ENCODE measurements at places on chromosomes 7 and 10.

GRCh38 chr7:64485623-64486022 is 77.2 kb downstream of the ZNF680 start:
- no peak for DNase-seq

DNA sequence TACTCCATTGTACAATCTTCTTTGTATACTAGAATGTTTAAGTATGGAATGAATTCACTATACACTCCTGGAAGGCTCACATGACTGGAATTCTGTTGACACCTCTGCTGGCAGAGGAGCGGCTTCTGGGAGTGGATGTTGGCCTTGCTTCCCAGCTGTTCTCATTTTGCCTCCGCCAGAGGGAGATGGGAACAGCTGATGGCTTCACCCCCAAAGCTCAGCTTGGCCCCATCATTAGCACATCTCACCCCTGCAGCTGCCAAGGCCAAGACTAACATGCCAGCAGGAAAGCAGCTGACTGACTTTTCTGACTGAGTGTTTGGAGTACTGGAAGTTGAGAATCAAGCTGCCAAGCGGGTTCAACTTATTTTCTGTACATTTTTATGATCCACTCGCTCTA is 15.1 kb downstream of the ADAM12 start:
- no peak for DNase-seq

- DNase-seq: no peak
Measured at GRCh38 chr7:4162884-4163564, 519.1 kb upstream of the FOXK1 start.

- DNase-seq: no peak
Measured at GRCh38 chr10:43665054-43665453, 16.4 kb upstream of the ZNF32 start.

DNA sequence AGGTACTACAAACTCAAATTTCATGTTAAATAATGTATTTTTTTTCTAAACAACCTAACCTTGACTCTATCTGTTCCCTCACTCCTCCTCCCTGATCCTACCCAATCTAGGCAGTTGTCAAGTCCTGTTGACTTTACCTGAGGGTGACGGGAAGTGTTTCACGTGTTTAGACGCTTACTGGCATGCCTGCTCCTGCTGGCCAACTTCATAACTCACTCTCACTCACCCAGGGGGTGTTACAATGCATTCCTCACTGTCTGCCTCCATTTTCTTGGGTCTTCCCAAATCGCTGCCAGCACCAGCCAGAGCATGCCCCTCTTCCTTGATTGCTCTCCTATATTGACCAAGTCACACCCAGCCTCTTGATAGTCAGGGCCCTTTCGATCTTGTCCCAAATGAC is 28.3 kb downstream of the CRCP start:
- DNase-seq: no peak

- no peak for DNase-seq
Measured at GRCh38 chr10:16119445-16119844, 259.1 kb upstream of the MINDY3 start.

GRCh38 chr10:72800000-72800740 is 93.4 kb upstream of the OIT3 start:
- no peak for DNase-seq

DNA sequence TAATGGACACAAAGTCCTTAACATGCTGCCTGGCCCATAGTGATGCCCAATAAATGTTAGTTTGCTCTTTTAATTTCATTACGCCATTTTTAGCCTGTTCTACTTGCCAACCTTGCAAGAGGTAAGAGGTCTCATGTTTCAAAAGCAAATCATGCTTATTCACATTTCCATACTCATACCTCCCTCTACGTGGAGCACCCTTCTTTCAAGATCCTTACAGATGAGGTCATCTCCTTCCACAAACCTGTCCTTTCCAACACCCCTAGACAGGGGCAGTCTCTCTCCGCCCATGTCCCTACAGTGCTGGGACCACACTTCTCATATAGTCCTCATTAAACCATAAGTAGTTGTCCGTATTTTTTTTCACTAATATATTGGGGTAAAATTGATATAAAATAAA is 271.3 kb downstream of the FGFR2 start:
- no peak for DNase-seq

DNA sequence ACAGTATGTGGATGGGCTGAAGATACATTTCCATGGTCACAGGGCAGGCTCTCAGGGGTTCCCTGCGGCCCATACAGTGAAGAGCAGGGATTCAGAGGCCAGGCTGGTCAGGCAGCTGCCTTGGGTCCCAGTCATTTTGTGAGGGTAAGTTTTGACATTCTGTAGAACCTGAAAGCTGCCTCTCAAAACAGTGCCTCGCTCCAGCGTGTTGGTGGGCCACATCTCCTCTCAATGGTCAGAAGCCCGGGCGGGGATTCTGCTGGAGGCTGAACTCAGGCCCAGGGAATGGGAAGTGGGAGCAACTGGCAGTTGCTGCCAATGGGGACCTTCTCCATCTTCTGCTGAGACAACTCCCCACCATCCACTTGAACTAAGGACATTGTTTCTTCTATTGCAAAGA is 190.0 kb downstream of the PTPN20 start:
- DNase-seq: no peak

DNA sequence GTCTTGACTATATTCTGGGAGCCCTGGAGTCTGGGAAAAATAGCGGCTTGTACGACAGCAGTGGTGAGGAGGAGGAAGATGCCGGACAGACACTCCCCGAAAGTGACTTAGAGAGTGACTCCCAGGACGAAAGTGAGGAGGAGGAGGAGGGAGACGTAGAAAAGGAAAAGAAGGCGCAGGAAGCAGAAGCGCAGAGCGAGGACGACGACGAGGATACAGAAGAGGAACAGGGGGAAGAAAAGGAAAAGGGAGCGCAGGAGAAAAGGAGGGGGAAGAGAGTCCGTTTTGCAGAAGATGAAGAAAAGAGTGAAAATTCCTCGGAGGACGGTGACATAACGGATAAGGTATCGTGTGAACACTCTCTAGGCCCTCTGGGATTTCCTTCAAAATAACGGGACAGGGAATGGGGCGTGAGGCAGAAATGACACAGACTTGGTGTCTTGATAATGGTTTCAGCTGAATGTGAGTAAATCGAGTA is 908 bp downstream of the NOM1 start:
- no peak for DNase-seq

- no peak for DNase-seq
Measured at GRCh38 chr10:131921184-131921583, 20.4 kb downstream of the PPP2R2D start.

GRCh38 chr10:92385831-92386230 is 94.9 kb downstream of the MARCHF5 start:
- no peak for DNase-seq

DNA sequence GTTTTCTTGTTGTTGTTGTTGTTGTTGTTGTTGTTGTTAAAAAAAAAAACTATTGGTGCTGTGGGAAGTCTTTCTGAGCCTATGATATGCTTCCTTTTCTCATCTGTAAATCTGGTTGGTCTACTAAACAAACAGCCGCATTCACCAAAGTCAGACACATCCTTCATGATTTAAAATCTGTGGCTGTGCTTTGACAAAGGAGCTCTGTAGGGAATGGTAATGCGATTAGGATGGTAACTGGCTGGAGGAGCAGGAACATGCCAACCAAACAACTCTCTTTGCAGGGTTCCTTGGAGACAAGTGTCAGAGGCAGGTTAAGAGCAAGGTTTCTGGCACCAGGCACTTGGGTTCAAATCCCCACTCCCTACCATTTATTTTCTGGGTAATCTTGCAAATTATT is 14.9 kb upstream of the SP4 start:
- no peak for DNase-seq

- no peak for DNase-seq
Measured at GRCh38 chr10:118760265-118760664, 5.5 kb upstream of the CACUL1 start.

DNA sequence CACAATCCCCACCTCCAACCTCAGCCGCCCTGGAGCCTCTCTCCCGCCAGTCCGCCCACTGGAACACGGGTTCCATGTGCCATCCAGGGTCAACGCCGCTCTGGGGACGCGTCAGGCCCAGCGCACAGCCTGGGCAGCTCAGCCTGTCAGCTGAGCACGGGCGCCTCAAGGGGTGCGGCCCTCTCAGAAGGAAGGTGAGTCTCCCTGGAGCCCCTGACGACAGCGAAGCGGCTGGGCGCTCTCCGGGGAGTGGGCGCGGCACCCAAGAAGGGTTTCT is 1.2 kb upstream of the SLC18A3 start:
- DNase-seq: no peak

DNA sequence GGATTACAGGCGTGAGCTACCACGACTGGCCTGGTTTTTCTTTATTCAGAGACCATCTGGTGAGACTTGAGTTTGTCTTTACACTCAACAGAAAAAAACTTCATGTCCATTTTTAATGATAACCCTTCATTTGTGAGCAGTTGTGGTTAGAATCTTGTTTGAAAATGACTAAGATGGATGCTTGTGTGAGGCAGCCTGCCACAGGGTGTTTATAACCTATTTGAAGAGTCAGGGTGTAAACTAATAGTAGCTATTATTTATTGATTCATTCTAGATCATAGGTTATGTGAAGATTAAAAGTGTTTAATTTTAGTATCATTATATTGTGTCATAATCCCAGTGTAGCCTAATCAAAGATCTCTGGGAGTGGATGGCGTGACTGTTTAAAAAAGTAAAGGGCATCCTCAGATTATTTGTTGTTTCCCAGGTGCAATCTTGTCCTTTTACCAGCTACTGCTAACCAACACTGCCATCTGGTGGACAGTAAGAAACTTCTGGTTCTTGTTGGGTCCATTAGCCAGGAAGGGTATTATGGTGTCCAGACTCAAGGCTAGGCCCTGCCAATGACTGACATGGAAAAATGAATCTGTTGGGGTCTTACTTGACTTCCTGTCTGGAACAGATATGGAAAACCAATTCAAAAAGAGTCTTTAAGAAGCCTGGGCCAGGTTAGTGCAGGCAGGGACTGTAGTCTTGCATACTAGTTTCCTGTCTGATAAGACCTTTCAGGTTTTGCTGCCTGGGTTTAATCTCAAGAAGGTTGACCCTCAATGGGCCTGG is 24.9 kb downstream of the NRBF2 start:
- peak; percentile 31 for DNase-seq

DNA sequence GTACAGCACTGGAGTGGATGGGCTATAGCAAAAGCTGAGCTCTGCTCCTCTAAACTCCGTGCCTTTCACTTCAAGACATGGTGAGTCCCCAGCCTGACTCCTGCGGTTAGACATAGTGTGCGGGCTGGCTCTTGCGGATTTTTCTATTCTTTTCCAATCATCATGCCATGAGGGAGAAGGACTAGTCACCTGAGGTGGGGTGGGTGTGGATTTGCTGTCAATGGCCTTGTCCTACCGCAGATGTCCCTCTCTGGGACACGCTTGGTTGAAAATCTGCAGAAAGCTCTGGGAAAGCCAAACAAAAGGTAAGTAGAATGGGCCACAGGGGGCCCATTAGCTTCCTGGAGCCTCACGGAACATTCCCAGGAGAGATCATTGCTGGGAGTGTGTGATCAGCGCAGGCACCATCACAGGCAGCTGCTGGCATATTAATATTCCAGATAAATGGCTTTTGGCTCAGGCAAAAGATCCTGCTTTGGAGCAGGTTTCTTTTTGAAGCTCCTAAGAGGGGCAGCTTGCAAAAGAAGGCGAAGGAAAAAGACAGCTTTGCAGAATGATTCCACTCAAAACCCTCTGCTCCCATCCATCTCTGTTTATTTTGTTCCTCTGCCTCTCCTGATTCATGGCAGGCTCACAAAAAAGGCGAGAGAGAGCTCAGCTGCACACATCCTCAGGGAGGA is 509.0 kb upstream of the ZMIZ1 start:
- DNase-seq: peak; percentile 44

DNA sequence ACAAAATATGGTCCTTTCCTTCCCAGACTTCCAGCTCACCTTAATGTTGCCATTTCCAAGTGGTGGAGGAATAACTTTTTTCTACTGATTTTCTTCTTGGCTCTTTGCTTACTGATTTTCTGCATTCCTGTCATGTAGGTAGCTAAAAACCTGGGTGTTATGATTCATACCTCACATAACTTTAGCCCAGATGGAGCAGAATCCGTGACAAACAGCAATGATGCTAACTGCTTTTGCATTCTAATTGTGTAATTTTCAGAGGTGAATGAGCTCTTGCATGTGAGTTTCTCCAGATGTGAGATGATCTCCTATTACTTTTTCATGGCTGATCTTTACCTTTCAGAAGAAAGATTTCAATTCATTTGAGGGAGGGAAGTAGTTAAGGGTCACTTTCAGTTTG is 43.4 kb downstream of the WDR11 start:
- no peak for DNase-seq

DNA sequence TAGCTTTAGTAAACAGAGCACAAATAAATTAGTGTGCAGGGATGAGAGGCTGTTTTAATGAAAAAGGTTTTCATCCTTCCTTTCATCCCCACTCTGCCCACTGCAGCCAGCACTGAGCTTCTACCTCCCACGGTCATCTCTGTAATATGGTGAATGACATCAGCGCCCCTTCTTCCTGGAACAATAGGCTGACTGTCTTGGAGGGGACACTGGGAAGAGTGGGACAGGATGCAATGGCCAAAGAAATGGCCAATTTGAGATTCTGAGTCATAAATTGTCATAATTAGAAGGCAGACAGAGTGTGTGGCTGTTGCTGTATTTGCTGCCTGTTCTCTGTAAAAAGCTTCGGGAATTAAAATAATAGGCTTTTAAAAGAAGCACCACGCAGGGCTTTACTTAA is 126.7 kb upstream of the CALN1 start:
- DNase-seq: no peak

DNA sequence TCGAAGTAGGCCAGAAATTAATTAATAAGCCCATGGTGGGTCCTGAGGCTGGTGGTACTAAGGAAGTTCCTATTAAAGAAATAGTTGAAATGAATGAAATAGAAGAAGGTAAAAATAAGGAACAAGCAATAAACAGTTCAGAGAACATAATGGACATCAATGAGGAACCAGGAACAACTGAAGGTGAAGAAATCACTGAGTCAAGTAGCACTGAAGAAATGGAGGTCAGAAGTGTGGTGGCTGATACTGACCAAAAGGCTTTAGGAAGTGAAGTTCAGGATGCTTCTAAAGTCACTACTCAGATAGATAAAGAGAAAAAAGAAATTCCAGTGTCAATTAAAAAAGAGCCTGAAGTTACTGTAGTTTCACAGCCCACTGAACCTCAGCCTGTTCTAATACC is 36.0 kb downstream of the SLK start:
- DNase-seq: no peak

DNA sequence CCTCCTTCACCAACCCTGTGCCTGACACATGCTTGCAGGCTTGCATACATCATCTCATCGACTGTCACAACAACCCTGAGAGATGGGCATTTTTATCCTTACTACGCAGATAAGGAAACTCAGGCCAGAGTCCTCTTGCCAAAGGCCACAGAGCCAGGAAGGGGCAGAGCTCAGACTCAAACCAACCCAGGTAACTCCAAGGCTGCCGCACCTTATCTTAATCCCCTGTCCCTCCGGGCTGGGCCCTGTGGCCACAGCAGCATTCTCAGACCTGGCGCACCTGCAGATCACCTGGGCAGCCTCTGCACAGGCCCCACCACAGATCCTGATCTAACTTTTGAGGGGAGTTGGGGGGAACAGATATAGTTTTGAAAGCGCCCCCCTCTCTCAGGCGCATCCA is 35.1 kb downstream of the SORBS1 start:
- no peak for DNase-seq

GRCh38 chr10:22344249-22344648 is 1.0 kb upstream of the SPAG6 start:
- no peak for DNase-seq

Data from NCI-H2081 treated with DMSO at 0.1 percent for 48 hours (cell line).